ENCODE measurements at places on chromosomes 1 and 21. TPM values are rescaled to one million over a fixed set of nuclear protein-coding genes. Genes with fewer than 3 reads are reported as not detected.

TRAF3IP3 gene
- total RNA-seq, result not detected

SLC44A3 gene
- 4.4 TPM for total RNA-seq

KISS1 gene
- total RNA-seq, result not detected

CYP4B1 gene
- total RNA-seq, result 0.17 TPM

CENPF gene
- 1.7 TPM for total RNA-seq

LCE1C gene
- not detected for total RNA-seq

- DNase-seq, result no peak
These were observed 55.6 kb downstream of the NKAIN1 start for GRCh38 chr1:31183927-31184554.

GRCh38 chr1:230224101-230224960 is 157.3 kb downstream of the GALNT2 start:
- no peak for DNase-seq

- DNase-seq, result peak; percentile 54
These were observed 65.5 kb upstream of the CR1L start for GRCh38 chr1:207579436-207579799.

DNA sequence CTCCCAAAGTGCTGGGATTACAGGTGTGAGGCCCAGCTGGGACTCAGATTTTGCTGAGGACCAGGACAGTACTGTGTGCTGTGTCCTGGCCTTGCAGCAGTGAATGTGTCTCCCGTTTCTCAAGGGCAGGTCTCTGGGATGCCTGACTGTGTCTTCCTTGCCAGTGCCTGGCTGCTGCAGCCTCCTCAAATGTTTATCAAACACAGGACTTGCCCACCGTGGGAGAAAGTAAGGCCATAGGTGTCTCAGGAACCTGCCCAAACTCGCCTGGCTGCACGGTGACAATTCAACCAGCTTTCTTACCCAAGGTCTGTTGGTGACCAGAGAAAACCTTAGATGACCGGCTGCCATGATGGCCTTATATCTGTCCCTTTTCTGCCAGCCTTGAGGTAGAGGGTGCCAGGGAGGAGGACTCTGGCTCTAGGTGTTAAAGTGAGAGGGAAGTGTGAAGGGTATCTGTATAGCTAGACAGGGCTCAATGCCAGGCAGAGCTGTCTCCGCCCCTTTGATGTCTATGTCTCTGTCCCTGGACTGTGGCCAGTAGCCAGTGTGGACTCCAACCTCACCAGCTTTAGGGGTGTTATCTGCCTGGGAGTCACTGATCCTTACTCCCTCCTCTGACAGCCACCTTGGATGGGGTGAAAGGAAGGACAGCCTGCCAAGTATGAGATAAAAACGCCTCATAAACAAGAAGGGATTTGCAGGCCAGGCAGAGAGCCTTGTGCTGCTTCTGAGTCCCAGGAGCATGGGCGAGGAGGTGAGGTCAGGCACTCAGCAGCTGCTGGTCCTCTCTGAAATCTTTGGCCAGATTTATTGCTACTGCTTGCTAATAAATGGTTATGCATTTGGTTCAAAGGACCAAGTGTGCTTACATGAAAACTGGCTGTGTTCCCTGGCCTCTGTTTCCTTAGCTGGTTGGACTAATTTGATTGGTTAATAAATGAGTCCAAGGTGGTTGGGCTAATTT is 22.3 kb downstream of the IL6R start:
- peak; percentile 27 for DNase-seq

DNA sequence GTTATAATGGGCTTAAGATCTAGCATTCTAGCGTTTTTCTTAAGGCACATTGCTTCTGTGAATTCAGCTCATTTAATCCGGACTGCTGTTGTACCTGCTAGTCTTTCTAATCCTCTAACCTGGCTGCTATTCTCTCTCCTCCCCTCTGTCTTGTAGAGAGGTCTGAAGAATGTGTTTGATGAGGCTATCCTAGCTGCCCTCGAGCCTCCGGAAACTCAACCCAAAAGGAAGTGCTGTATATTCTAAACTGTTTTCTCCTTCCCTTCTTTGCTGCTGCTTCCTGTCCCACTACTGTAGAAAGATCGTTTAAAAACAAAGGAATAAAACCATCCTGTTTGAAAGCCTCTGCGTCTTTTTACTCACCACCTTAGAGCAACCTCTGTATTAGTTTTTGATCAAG is 37.3 kb downstream of the CDC42 start:
- no peak for DNase-seq

GRCh38 chr1:228513236-228513900 is 26.2 kb downstream of the RNF187 start:
- no peak for DNase-seq

DNA sequence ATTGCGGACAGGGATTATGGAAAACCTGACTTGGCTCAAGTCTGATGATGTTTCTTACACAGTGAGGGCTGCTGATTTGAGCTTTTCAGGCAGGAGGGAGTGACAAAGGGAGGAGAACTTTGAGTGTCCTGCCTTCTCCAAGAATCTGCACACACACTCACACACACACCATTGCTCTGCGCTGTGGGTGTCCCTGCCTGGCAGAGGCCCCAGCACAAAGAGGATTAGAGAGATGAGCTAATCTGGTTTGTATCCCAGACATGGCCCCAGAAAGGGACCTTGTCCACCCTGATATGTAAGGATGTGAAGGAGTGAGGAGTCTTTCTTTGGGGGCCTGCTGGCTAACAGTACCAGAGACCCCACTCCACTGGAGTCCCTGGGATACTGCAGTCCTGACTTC is 5.9 kb upstream of the WNT2B start:
- no peak for DNase-seq

DNA sequence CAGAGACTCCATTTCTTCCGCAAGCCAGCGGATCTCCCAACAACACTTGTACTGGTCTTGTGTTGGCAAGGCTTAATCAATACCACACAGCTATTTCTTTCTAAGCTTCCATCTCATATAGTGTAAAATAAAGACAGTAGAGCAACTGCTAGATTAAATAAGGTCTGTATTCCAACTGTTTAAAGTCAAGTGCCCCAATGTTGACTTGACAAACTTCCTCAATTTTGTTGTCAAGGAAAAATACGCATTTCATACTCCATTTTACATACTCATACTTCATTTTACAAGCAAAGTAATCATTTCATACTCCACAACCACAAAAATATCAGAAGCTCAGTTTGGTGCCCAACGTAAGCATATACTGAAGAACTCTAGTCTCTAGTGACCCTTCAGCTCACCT is 143.0 kb downstream of the RERE start:
- DNase-seq, result no peak

DNA sequence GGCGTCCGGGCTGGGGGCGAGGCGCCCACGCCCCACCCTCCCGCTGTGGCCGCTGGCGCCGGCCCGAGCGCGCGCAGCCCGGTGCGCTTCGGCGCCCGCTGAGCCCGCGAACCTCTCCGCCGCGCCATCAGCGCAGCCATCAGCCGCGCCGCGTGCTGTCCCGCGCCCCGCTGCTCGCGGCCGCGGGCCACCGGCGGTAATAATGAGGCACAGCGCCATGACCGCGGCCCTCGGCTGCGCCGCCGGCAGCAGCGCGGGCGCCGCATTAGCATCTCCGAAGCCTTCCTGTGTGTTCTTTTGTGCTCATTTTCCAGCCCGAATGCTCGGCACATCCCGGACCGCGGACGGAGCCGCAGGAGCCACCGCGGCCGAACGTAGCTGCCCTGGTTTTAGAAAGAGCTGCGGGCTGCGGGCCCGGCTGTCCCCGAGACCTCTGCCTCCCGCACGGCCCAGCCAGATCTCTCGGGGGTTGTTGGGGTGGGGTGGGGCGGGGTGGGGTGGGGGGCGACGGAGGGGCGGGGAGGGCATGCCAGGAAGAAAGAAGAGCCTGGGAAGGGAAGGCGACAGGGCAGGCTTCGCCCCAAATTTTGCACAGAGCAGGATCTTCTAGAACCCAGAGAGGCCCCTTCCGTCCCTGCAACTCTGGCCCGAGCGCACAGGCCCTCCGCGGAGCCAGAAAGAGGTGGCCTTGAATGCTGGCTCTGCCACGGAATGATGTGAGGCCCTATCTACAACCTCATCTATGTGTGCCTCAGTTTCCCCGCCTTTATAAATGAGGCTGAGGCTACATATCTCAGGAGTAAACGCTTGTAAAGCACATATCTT is 55.3 kb downstream of the RRAGC start:
- DNase-seq, result no peak

DNA sequence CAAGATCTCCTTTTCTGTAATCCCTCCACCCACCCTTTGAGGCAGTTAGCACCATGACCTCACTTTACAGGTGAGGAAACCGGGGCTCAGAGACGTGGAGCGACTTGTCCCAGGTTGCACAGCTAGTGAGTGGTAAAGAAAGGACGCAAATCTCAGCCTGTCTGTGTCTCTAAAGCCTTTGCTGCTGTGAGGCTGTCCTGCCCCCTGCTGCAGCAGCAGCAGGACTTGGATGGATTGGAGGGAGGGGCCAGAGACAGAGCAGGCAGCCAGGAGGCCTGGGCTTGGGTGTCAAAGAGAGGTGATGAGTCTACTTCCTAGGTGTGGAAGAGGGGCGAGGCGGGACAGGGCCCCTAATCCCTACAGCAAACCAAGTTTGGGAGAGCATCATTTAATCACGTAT is 69.6 kb downstream of the PTPRU start:
- DNase-seq, result no peak

DNA sequence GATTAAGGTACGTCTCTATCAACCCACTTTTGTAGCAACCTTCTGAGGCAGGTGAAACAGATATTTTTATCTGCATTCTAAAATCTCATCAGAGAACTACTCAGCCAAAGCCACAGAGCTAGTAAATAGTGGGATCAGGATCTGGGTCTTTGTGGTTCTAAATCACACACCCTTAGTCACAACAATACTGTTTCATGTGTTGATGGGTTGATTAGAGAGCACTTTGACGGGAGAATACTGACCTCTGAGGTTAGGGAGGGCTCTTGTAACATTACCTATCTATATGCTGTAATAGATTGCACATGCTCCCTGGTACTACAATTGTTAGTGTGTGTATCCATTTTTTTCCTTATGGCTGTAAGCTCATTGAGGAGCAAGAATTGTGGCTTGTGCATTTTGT is 45.5 kb upstream of the CCDC190 start:
- DNase-seq, result peak; percentile 76

DNA sequence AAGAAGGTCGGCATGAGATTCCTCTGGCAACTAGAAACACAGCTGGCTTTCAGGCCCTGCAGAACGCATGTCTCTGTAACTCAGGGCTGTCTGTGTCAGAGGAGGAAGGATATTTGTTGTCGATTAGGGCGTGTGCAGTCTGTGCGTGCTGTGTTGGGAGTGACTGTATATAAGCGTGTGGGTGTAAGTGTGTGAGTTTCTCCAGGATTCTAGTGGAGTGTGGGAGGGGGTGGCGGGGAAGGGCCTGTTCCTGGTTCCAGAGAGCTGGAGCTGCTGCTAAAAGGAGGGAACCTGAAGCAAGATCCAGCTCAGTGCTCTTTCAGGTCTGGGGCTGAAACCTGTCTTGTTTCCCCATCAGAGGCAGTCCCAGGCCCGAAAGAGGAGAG is 74.3 kb downstream of the SLC16A1 start:
- DNase-seq, result no peak

DNA sequence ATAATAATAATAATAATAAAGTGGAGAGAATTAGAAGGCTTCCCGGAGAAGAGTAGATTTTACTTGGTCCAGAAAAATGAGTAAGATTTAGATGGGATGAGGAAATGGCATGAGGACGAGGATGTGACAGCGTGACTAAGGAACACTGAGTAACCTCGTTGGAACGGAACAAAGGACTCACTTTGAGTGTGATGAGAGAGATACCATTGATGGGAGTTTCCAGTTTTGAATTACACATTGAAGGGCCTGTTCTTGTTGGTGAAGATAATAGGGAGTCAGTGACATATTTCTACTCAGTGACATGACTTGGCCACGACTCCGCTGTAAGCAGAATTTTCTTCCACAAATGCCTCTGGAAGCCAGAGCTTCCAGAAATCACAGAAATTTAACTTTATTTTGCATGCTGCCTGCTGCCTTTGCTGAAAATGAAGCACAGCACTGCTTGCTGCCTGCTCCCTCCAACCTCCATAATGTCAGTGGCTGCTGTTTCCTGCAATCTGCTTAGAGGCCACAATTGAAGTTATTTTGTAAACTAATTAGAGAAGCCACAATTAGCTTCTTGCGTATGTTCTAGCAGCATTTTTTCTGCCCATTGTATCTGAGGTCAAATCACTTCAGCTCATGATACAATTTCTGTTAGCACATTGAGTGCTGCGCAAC is 33.7 kb upstream of the FBXO28 start:
- DNase-seq, result peak; percentile 48

GRCh38 chr1:226034482-226034881 is 28.0 kb upstream of the H3-3A start:
- peak; percentile 74 for DNase-seq

DNA sequence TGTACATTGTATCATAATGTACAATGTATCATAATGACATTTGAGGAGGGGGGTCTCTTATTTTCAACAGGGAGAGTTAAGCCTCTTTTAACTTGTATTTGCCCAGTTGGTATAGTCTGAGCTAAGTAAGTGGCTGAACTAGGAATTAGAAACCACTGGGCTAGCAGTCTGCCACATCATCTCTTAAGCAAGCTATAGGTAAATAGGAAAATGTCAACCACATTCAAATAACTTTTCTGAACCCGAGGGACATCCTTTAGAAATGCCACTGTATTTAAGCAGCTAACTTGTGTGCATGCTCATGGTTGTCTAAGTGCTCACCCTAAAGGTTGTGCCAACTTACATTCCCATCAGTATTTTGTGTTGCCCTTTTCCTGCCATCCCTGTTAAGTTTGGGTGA is 35.5 kb upstream of the ASB17 start:
- no peak for DNase-seq

GRCh38 chr21:38240129-38240528 is 16.7 kb upstream of the KCNJ15 start:
- DNase-seq, result no peak

- no peak for DNase-seq
These were observed 14.1 kb downstream of the EPS15 start for GRCh38 chr1:51504806-51505525.

DNA sequence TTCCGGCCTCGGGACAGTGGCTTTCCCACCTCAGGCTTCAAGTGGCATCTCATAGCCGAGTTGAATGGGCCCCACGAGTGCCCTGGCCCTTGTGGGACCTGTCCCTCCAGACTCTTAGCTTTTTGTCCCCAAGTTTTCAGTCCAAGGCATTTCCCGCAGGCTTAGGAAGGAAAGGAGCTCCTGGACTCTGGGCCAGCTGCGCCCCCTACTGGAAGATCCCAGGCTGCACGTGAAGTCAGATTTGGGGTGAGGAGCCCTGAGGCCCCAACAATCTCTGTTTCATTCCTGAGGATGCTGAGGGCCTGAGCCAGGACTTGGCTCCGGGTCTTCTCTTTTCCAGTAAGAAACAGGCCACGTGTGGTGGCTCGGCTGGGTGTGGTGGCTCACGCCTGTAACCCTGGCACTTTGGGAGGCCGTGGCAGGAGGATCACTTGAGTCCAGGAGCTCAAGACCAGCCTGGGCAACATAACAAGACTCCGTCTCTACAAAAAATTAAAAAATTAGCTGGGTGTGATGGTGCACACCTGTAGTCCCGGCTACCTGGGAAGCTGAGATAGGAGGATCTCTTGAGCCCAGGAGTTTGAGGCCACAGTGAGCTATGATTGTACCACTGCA is 67.4 kb downstream of the ARHGEF10L start:
- DNase-seq, result peak; percentile 42

All from mammary epithelial cell (primary cell).